ENCODE measurements at places on chromosomes 4 and X.

GRCh38 chrX:48961585-48962091 lies 4.2 kb upstream of the OTUD5 start:
- no peak for DNase-seq

DNA sequence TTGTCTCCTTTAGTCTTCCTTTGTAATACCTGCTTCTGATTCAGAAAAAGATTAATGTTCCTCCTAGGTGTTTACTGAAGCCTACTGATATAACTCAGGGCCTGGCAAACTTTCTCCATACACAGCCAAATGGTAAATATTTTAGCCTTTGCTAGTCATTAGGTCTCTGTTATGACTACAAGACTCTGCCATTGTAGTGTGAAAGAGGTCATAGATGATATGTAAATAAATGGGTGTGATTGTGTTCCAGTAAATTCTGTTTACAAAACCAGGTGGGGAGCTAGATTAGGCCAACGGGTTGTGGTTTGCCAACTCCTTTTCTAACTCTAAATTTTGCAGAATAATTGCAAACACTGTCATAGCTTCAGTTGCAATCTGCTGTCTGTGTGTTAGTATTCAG lies 568.1 kb upstream of the GNPDA2 start:
- DNase-seq, result no peak

GRCh38 chr4:52588771-52589591 lies 70.1 kb downstream of the USP46 start:
- DNase-seq, result no peak

- no peak for DNase-seq
Observed at GRCh38 chrX:40253771-40254170, 156.0 kb upstream of the BCOR start.

DNA sequence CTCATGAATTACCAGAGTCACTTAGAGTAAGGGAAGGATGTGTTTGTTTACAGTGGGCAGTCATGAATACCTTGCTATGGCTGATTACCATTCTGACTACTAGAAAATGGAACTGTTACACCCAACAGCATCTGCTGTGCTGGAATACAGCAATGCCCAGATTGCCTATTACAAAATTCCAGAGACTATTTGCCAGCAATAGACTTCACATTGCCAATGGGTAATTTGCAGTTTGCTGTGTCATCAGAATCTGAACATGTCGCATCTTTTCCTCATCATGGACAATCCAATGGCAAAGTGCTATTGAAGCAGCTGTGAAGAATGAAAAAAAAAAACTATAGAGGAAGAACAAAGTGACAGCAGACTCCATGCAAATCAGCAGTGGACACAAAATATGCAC lies 356.6 kb downstream of the CXXC4 start:
- DNase-seq, result no peak
